ENCODE measurements at places on chromosomes 3 and 15.

- no peak for DNase-seq
These were observed 212.5 kb upstream of the GADL1 start for GRCh38 chr3:31106912-31107311.

- no peak for DNase-seq
These were observed 5.0 kb downstream of the THBS1 start for GRCh38 chr15:39585871-39586301.

- peak; percentile 36 for DNase-seq
These were observed 102.7 kb upstream of the CHD2 start for GRCh38 chr15:92797168-92798052.

DNA sequence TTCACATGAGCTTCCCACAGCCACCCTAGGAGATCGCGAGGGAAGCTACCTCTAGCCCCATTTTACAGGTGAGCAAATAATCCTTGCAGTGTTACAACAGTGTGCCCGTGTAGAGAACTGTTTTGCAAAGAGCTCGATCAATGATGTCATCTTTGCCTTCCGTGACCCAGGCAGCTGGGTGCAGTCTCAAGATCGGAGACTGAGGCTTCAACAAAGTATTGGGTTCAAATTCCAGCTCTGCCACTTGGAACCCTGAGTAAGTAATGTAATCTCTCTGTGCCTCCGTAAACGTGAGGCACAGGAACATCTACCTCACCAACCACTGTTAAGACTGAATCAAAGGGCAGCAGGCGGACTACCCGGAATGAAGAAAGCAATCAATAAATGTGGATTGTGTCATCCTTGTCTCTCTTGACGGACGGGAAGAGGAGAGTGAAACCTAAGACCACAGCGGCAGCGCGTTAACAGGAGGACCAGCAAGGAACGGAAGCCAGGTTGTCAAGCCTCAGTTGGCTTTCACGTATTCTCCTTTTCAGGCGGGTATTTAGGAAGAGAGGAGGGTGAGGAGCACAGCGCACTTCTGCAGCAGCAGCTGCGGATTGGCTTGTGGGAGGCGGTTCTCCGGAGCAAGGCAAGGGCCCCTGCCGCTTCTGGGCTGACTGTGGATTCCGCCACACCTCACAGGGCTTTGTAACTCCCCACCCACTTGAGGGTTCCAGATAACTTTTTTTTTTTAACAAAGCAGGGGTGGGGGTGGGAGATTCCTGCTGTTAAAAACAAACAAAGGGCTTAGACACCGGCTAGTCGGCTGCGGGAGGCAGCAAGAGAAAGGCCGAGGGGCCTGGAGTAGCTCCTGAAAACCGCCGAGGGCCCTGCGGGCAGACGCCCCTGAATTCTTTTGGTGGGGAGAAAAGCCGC lies 1.5 kb upstream of the SMAD3 start:
- DNase-seq, result no peak

DNA sequence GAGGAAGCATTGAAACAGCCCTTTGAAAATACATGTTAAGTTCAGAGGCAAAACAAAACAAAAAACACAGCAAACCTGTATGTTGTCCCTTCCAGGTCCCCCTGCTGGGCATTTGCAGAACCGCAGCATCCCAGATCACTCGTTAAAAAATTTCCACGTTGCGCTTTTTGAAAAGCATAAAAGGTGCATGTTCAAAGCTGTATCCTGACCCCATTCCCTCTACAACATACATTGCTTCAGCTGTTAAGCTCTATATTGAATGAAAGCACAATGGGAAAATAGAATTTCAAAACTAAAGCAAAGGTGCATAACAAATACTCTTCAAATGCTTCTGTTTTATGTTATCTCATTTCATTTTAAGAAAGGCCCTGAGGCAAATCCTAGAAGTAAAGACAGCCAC lies 328.3 kb downstream of the THSD4 start:
- no peak for DNase-seq

DNA sequence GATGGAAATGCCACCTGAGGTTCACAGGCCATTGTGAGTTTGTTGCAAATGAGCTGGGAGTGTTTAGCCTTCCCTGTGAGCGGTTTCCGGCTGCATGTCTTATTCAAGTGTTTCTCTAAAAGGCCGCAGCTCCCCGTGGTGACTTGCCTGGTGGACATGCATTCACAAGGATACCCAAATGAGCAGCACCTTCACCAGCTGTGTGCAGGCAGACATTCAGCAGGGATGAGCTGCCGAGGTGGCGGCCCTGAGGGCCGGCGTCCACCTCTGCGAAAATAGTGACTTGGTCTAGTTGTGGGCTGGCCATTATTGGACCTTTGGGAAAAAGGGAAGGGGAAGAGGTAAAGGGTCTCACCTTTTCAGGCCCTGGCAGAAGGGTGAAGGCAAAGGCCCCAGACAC lies 23.4 kb downstream of the SPSB4 start:
- DNase-seq, result no peak

GRCh38 chr3:37068031-37068430 lies 74.7 kb downstream of the MLH1 start:
- DNase-seq, result no peak

- DNase-seq, result no peak
These were observed 195.2 kb upstream of the DPPA4 start for GRCh38 chr3:109532257-109533216.

- DNase-seq, result no peak
These were observed 181.2 kb downstream of the NECTIN3 start for GRCh38 chr3:111252779-111253178.
